GM04504 (cell line): ENCODE measurements at places on chromosomes 5 and 9.

DNA sequence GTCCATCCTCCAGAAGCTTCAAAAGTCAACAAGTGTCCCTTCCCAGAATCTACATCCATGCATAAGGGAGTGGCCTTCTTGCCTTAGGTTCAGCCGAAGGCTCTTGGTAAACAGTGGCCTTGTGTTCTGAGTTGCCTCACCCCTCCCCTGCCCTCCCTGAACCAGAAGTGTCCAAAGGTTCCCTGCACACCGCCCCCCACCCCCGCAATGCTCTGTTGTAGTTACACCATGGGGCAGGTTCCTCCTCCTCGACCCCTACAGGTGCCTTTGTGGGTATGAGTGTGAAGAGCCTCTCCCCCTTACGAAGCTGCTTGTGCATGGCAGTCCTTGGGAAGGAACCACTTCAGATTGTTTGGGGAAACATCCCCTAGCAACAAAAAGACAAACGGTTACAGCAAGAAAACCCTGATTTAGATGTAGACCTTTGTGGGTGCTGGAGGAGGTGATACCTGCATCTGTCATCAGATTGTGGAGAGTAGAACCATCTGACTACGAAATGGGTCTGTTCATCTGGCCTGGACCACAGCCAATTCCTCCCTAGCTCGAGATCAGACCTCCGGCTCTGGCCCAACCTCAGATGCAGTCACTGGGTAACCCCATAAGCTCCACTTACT lies 7.1 kb downstream of the SPACA9 start:
- DNase-seq = no peak

GRCh38 chr5:14521748-14522147 lies 59.8 kb upstream of the OTULINL start:
- no peak for DNase-seq

DNA sequence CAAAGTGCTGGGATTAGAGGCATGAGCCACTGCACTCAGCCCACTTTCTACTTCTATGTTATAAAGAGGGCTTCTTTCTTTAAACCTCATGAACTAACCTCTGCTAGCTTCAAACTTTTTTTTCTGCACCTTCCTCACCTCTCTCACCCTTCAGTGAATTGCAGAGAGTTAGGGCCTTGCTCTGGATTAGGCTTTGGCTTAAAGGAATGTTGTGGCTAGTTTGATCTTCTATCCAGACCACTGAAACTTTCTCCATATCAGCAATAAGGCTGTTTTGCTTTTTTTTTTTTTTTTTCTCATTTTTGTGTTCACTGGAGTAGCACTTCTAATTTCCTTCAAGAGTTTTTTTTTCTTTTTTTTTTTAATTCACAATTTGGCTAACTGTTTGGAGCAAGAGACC lies 216.4 kb upstream of the MAP3K1 start:
- DNase-seq = no peak

GRCh38 chr9:96014078-96014477 lies 138.6 kb downstream of the ERCC6L2 start:
- no peak for DNase-seq

DNA sequence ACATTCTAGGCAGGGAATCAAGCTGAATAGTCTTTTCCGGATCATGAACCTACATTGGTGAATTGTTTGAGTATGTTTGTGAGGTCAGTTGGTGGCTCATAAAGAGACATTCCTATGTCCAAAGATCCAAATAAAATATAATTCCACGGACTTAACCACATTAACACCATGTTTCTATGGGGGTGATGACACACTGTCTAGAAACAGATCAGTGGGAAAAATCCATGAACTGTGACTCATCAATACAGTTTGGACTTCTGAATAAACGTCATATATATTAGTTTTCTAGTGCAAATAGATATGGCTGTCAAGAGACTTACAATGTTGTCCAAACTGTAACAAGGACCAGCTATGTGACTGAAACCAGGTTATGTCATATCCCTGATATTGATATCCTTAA lies 509.9 kb upstream of the TYRP1 start:
- DNase-seq = no peak

- DNase-seq = no peak
These were observed 179.0 kb downstream of the FANCC start for GRCh38 chr9:95138474-95138873.

DNA sequence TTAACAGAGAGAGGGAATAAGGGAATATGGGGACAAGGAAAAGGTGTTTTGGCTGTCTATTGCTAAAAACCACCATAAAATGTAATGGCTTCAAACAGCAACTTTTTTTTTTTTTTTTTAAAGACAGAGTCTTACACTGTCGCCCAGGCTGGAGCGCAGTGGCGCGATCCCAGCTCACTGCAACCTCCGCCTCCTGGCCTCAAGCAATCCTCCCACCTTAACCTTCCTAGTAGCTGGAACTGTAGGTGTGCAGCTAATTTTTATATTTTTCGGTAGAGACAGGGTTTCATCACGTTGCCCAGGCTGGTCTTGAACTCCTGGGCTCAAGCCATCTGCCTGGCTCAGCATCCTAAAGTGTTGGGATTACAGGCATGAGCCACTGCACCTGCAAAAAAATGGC lies 4.3 kb upstream of the SPATA24 start:
- no peak for DNase-seq

DNA sequence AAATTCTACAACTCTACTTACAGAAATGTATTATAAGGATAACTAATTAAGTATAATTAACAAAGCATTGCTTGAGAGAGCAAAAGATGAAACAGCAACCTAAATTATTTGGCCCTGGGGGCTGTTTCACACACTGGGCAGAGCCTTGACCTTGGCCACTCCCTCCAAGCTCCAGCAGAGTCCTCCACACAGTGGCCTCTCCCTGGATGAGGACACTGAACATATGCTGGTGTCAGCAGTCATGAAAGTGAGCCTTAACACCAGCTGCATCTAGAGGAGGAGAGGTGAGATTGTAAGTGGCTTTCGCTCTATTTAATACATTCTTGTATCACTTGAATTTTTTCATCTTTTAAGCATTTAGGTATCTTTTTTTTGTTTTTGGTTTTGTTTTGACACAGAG lies 23.3 kb upstream of the ZDHHC12 start:
- no peak for DNase-seq

GRCh38 chr9:2758162-2758897 lies 41.0 kb downstream of the KCNV2 start:
- DNase-seq = no peak

DNA sequence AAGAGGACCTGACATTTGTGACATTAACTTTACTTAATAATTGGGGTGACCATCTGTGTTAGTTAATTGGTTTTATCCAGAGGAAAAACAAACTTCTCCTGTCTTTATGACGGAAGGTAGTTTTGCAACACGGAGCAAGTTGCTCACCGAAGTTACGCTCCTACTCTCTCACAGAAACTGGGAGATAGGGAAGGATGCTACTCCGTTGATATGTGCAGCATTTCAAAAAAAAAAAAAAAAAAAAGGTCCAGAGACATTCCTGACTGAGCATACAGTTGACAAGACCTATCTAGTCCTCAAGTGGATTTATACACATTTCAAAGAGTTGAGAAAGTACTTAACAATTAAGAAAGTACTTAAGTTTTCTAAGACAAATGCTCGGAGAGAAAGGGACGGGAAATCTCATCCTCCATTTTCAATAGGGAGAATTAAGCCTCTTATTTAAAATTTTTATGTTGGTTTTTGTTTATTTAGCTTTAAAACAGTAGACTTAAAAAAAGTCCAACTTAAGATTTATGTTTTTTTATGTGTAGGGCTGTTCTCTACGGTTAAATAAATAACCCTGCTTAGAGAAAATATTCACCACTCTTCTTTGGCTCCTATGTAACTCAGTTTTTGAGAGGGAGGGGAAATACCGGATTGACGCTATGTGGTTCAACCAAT lies 455 bp upstream of the FER start:
- DNase-seq = no peak

GRCh38 chr9:78407636-78408312 lies 110.8 kb downstream of the PSAT1 start:
- DNase-seq = no peak

GRCh38 chr5:52856564-52856963 lies 68.8 kb downstream of the ITGA1 start:
- DNase-seq = no peak

GRCh38 chr9:34714007-34714406 lies 4.1 kb upstream of the CCL21 start:
- DNase-seq = no peak

GRCh38 chr9:134607971-134608370 lies 33.6 kb upstream of the COL5A1 start:
- no peak for DNase-seq

GRCh38 chr5:139147483-139148087 lies 50.6 kb downstream of the SIL1 start:
- DNase-seq = peak; percentile 64

DNA sequence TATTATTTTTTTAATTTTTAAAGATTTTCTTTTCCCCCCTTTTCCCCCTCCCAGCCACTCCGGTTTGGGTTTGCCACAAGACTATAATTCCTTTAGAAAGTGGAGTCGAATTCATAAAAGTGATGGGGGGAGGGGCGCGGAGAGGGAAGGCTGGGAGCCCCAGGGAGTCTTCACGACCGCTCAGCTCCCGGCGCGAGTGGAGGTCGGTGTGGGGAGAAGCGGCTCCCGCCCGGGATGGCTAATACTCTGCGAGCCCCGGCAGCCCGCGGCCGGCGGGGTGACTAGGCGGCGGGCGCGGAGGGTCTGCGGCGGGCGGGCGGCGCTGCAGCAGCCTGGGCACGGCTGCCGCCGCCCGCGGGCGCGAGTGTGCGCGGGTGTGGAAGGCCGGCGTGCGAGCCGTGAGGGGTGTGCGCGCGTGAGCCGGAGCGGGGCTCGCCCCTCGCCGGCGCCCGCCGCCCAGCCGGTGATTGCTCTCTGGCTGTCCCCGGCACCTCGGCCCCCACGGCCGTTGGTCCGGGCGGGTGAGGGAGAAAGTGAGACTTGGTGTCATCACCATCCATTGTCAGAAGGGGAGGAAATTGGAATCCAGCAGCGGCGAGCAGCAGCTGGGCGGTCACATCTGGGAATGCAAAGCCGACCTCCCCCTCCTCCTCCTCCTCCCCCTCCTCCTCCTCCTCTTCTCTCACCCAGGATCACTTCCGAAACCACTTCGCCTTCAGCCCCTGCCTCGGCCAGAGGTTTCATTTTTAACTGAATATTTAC lies at the start of gene PARP8:
PARP8 (plus strand) TSS at position 377 of the 762 bp plus-strand sequence. CDS start 459 bp downstream, outside the sequence.
- DNase-seq = no peak

GRCh38 chr5:2203774-2204173 lies 321.0 kb upstream of the IRX4 start:
- no peak for DNase-seq

- peak; percentile 47 for DNase-seq
These were observed 117.8 kb downstream of the CCDC192 start for GRCh38 chr5:127820910-127821553.

DNA sequence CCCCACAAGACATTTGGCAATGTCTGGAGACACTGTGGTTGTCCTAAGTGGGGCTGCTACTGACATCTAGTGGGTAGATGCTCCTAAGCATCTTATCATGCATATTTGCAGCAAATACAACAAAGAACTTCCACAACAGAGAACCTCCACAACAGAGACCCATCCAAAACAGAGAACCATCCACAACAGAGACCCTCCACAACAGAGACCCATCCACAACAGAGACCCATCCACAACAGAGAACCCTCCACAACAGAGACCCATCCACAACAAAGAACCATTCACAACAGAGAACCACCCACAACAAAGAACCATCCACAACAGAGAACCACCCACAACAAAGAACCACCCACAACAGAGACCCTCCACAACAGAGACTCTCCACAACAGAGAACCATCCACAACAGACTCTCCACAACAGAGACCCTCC lies 32.8 kb downstream of the ARPC5L start:
- peak; percentile 17 for DNase-seq

DNA sequence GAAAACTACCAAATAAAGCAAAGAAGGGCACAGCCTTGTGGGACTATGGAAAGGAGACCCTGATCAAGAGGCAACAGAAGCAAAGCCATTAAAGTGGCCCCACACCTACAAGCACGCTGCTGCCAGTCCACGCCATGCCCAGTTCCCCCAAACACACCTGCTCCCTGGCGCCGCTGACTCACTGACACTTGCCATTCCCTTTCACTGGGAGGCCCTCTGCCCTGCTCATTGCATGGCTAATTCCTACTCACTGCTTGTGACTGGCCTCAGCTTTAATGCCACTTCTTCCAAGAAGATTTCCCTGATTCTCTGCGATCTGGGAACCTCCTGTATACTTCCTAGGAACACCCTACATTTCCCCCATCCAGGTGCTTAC lies 71.2 kb upstream of the TAF1L start:
- DNase-seq = no peak

- no peak for DNase-seq
These were observed 30.2 kb downstream of the SH3PXD2B start for GRCh38 chr5:172424111-172424490.

DNA sequence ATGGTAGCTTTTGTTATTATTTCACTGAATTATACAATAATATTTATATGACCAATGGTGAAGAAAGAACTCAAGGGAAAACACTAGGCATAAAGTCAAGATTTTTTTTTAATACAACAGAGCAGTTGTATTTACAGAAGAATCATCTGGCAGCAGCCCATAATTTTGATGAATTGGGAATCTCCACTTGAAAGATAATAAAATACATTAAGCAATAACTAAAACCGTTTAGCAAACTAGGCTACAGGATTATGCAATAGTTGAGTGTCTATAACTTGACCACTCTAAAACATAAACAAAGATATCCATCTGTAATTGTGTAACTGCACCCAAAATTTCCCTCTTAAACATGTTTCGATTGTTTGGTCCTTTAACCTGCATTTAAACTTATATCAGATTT lies 80.8 kb downstream of the SNCAIP start:
- peak; percentile 51 for DNase-seq
